ENCODE measurements at places on chromosomes 3 and 15. TPM values are rescaled to one million over a fixed set of nuclear protein-coding genes. Genes with fewer than 3 reads are reported as not detected.

TMEM266 gene
- not detected for total RNA-seq

LRRIQ4 gene
- not detected for total RNA-seq

HTR3C gene
- total RNA-seq = not detected

GRCh38 chr15:66957431-66957720 is 108.0 kb upstream of the SMAD3 start:
- no peak for DNase-seq

GRCh38 chr3:119359476-119360326 is 65.5 kb downstream of the ARHGAP31 start:
- DNase-seq = no peak

DNA sequence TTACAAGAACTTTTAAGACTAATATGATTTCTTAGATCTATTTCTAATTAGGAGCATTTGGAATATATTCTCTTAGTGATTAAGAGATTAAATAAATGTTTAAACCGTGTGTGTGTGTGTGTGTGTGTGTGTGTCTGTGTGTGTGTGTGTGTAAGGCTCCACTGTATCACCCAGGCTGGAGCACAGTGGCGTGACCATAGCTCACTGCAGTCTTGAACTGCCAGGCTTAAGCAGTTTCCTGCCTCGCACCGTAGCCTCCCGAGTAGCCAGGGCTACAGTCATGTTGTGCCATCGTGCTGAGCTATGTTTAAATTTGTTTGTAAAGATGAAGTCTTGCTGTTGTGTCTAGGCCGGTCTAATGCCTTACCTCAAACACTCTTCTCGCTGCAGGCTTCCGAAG is 109.4 kb downstream of the KLHL25 start:
- no peak for DNase-seq

- DNase-seq = no peak
Observed at GRCh38 chr3:25442486-25442885, 14.4 kb downstream of the RARB start.

DNA sequence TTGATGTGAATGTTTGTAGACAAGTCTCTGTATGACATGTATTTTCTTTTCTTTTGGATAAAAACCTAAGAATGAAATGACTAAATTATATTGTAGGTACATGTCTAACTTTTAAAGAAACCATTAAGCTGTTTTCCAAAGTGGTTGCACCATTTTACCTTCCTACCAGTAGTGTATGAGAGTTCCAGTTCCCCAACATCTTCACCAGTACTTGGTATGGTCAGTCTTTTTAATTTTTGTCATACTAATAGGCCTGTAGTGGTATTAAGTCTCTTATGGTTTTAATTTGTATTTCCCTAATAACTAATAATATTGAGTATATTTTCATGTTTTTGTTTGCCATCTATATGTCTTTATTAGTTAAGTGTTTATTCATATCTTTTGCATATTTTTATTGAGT is 244.0 kb upstream of the LRRFIP2 start:
- no peak for DNase-seq

GRCh38 chr15:51371266-51371665 is 29.8 kb downstream of the GLDN start:
- DNase-seq = no peak

GRCh38 chr3:70488816-70489215 is 176.4 kb upstream of the MDFIC2 start:
- no peak for DNase-seq

- DNase-seq = no peak
Observed at GRCh38 chr3:32194653-32195052, 43.8 kb upstream of the CMTM8 start.

Data from left lobe of liver (tissue), 2 donors.